Posterior cingulate gyrus (tissue), 11 donors: ENCODE measurements at places on chromosomes 5 and 9.
A peak's percentile ranks its signal among the peaks of the same experiment; 100 is the strongest.

DNA sequence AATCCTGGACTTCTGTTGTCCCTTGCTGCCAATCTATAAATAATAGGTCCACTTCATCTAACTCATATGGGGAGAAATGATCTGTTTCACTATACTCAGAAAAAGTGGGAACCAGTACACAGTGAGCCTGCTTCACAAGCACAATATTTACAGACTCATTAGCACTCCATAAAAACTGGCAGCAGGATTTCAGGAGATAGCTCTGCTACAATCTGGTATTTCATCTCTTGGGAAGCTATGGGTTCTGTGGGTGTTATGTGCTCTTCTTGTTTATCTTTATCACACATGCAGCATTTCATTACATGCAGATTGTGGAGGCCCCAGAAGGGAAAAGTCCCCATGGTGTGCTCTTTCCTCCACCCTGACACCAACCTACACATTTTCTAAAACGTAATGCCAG, 33.2 kb downstream of the UGT3A2 start:
- DNase-seq: no peak

DNA sequence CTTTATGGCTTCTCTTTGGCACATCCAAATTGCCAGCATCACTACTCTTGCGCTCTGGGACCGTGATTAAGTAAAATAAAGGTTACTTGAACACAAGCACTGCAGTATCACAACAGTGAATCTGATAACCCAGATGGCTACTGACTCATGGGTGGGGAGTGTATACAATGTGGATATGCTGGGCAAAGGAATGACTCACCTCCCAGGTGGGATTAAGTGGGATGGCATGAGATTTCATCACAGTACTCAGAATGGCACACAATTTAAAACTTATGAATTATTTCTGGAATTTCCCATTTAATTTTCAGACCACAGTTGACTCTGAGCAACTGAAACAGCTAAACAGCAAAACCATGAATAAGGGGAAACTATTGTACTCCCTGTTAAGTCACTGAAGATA, 4.3 kb downstream of the GFM2 start:
- no peak for DNase-seq

DNA sequence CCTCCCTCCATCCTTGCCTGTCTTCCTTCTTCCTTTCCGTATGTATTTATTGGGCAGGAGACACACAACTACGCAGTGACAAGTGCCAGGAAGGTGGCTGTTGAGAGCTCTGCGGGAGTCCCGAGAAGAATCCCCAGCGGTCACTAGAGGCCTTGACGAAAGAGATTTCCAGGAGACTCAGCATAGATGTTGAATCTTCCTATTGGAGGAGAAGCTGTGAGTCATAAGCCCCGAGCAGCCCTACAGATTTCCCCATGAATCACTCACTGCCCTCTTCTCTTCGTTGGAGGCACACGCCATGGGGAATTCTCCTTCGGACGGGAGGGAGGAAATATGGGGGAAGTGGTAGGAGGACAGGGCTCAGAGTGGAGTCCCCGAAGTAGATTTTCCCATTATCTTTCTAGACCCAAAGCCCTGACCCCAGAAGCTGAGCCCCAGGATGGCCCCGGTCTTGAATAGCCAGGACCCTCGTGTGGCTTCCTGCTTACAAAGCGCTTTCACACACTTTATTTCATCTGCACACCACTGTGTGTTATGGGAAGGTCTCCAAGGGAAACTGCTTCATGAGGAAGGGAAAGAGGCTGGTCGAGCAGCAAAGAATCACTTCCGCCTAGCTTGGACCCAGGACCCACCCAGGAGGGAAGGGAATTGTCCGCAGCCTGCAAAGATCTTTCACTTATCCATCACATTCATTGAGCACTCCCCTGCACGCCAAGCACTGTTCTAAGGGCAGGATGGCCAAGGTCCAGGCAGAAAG, 12.7 kb downstream of the DUSP1 start:
- no peak for DNase-seq

- DNase-seq: no peak
Observed at GRCh38 chr5:138844812-138845513, 30.2 kb downstream of the LRRTM2 start.

DNA sequence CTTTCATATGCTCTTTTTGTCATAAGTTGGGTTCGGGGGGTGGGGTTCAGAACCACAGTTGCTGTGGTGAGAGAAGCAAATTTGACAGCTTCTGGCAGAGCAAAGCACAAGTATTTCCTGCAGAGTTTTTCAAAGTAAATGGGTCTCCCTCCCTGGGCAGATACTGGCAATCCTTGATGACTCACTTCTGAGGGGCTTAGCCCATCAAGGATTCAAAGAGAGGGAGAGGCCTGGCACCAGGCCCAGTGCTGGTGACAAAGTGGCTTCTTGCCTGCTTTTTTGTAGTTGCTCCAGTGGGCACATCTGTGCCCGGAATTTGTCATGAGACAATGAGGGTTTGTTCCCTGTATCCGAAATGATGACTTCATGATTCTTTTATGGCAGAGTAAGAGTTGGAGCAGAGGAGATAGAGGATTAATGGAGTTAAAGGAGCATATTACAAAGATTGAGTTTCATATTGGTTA, 46.6 kb upstream of the TNC start:
- peak; percentile 82 for DNase-seq

DNA sequence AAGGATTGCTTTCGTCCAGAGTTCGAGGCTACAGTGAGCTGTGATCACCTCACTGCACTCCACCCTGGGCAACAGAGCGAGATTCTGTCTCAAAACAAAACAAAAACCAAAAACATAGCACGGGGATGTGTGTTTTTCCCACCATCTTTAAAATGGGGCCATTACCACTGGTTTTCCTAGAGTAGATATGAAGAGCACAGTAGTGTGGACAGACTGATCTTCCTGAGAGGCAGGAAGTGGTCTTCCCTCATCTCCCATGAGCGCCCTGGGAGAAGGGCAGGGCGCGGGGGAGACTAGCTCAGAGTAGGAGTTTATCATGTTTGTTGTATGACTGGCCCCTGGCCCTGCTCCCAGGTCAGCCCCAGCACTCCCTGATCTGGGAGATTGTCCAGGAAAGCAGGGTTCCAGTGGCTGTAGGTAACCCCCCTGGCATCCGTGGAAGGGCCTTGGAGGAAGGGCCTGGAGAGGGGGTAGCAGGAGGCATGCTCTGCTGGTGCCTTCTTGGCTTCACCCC, 2.3 kb downstream of the SUSD3 start:
- no peak for DNase-seq

DNA sequence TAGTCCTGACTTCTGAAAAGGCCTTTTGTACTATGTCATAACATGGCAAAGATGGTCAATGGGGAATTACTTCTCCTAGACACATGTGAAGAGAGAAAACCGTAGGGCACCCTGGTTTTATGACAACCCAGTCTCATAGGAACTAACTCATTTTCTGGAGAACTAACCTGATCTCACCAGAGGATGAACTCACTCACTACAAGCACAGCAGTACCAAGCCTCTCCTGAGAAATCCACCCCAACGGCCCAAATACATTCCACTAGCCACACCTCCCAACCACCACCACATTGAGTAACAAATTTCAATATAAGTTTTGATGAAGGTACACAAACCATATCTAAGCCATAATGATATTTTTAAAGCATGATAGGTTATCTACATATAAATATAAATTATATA, 909.3 kb upstream of the CDH10 start:
- DNase-seq: no peak

DNA sequence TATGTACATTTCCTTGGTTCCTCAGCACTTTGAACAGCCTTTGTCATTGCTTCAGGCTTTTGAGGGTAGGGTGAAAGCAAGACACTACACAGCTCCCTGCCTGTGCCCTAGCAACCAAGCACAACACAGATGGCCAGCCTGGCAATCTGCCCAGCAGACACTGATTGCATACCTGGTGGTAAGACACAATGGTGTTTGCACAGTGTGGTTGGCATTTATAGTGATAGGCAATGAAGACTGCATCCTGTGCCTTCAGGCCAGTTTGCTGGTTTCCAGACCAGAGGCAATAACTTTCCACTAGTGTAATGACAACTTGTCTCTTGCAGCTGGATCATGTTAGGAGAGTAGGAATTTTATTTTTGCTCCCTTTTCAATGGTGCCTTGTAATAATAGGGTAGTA, 144.5 kb upstream of the TNC start:
- peak; percentile 87 for DNase-seq

GRCh38 chr9:128972956-128973355, 25.5 kb downstream of the NUP188 start:
- no peak for DNase-seq

DNA sequence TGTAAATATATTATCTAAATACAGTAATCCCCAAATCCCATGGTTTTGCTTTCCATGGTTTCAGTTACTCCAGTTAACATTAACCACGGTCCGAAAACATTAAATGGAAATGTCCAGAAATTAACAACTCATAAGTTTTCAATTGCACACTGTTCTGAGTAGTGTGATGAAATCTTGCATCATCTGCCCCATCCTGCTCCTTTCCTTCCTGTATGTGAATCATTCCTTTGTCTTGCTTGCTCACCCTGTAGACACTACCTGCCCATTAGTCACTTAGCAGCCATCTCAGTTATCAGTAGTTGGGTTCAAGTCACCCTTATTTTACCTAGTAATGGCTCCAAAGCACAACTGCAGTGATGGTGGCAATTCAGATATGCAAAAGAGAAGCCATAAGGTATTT, 1568.5 kb upstream of the WWC1 start:
- DNase-seq: no peak

- DNase-seq: no peak
Observed at GRCh38 chr5:59034498-59035186, 451.8 kb downstream of the RAB3C start.

DNA sequence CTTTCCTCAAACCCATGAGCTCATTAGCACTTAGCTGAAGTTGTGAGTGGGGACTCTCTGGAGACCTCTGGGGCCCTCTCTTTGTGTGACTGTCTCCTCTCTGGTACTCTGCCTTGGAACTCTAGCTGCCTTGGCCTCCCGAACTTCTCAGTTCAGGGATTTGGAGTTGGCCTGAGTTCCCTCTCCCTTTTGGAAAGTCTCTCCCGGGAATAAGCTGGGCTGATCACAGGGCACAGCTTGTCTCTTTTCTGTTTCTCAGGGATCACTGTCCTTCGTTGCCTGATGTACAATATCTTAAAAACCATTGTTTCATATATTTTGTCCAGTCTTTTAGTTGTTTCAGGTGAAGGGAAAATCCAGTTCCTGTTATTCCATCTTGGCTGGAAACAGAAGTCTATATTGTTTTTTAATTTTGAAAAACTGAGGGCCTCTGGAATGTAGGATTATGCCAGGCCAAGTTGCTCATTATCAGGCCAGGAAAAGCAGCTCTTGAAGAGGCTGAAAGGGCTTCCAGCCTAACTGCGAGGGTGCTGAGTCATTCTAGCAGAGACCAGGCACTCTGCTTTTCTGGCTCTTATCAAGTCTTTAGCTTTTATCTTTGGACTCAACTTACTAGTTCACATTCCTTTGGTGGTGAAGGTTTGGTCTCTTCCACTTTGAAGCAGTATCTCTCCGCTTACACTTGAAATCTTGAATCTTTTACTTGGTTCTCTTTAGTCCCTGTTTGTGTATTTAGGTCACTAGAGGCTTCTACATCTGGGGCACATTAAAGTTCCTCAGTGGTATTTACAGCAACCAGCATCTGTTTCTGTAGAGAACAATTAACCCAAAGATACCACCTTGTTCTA, 8.4 kb upstream of the RGS3 start:
- no peak for DNase-seq

DNA sequence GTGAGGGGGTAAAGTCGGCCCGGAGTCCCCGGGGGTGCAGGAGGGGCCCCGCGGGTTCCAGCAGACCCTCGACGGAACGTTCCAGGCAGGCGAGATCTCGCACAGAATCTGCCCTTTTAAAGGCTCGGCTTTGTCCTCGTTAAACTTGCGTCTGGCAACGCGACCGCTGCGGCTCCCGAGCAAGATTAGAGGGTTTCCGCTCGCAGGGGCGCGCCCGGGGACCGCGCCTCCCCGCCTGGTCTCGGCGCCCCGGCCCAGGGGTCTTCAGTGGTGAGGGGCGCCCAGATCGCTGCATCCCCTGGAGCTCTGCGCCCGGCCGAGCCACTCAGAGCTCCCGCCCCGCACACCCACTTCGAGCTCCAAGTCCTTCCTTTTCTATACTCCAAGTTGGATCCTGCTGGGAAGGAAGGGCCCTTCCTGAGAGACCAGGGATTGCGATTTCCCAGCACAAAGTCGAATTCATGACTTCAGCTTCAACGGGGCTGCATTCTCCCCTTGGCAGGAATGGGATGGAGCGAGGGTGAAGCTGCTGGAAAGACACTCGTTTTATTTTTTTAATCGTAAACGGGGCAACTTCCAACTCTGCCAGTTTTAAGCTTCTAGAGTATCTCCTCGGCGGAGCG, 11.3 kb downstream of the PROP1 start:
- DNase-seq: no peak

DNA sequence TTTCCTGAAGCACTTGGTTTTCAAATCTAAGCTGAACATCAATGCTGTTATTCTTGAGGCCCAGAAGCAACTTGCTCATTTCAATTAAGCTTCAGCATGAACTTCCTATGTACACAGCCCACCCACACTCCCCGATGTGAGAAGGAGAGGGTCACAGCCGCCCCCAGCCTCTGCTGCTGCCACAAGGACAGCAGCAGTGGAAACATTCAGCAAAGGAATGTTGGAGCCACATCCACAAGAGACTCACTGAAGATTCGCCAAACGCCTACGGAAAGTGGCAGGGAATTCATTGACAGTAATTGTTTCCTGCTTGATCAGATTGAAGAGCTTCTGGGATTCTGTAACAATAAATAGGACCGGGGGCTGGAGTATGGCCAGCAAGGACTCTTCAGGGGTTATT, 2.9 kb downstream of the TGFBI start:
- DNase-seq: no peak

GRCh38 chr9:133999851-134000265, 7.7 kb upstream of the VAV2 start:
- DNase-seq: no peak

DNA sequence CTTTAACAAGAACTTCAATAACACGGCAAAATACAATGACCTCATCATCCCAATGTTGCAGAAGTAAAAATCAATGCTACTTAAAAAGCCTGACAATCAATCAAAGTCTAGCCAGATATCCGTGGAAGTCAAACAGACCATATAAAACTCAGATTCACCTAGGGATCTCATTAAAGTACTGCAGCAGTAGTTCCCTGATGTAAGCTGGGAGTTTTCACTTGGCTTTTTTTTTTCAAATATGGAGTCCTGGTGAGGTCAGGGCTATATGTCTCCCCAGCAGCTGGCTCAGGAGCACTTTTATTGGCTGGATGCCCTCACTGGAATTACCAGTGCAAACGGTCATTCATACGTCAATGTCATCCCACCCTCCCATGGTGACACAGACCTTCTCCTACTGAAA, 220.6 kb upstream of the SLC30A5 start:
- no peak for DNase-seq
